ENCODE measurements at places on chromosomes 12 and 14.

DNA sequence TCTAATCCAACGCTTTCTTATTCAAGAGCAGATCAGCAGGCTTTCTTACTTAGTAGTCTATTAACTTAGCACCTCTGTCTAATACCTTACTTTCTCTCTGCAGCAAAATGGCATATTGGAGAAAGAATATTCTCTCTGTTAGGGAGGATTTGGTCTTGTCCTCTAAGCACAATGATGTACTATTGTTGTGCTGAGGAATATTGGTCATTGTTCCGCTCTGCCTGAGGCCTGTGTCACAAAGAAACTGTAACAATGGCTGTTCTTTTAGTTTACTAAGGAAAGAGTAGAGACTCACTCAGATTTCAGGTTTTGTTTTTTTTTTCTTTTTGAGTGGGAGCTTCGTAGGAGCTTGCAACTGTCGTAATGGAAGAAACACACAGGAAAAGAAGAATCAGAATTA lies 1358.8 kb downstream of the LRFN5 start:
- no peak for DNase-seq

DNA sequence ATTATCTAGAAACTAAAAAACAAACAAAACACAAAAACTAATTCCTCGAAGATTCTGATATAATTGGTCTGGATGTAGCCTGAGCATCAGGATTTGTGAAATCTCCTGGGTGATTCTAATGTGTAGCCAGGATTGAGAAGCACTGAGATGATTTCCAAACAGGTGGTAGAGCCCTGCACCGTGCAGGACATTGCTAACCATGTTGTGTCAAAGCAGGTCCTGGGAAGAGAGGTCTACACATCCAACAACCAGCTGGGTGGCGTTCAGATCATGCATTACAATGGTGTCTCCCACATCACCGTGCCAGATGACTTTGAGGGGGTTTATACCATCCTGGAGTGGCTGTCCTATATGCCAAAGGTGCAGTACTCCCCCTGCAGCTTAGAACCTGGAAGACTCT lies 56.3 kb downstream of the FOXN4 start:
- DNase-seq = no peak

- DNase-seq = no peak
Observed at GRCh38 chr14:34052658-34053014, 101.8 kb upstream of the EGLN3 start.

GRCh38 chr14:45361727-45362126 lies 108.7 kb upstream of the MIS18BP1 start:
- DNase-seq = no peak

- DNase-seq = no peak
Observed at GRCh38 chr12:102010265-102010994, 51.4 kb downstream of the WASHC3 start.

GRCh38 chr12:11824736-11825135 lies 175.3 kb downstream of the ETV6 start:
- no peak for DNase-seq

GRCh38 chr14:59920378-59920683 lies 387 bp downstream of the LRRC9 start:
- no peak for DNase-seq

DNA sequence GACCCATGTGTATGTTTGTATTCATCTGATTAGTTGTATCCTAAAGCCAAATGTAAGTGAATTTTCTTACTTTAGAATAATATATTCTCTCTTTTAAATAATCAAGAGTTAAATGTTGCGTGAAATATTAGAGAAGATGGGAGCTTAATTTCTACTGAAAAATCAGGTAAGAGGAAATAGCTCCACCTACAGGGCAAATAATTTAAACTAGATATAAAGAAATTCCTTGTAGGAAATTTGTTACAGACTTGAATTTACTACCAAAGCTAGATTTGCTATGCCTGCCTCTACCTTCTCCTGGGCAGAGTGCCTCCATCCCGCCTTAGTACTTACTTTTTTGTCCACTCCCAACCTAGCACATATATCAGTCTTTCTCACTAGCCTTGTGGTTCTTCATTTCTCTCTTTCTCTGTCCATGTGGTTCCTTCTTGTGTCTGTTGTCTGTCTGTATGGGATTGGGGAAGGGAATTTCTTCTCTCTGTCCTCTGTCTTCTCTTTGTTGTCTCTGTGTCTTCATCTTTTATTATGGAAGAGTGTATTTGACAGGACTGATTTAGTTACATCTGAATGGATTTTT lies 44.7 kb downstream of the PALS1 start:
- DNase-seq = no peak

DNA sequence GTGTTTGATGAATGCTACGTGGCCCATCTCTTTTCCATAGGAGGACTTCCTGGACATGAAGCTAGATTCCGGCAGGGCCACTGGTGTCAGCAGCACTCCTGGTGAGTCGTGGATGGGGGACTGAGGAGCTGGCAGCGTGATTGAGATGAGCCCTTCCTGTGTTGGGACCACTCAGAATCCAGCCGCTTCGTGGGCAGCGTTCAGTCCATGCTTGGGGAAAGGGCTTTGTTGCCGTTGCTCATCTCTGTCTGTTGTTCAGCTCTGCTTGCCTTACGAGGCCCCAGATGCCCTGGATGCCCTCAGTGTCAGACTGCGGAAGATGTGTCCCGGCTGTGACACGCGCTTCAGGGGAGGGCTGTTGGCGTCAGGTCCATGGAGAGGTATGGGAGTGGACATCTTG lies 127.1 kb upstream of the RTL1 start:
- DNase-seq = no peak

DNA sequence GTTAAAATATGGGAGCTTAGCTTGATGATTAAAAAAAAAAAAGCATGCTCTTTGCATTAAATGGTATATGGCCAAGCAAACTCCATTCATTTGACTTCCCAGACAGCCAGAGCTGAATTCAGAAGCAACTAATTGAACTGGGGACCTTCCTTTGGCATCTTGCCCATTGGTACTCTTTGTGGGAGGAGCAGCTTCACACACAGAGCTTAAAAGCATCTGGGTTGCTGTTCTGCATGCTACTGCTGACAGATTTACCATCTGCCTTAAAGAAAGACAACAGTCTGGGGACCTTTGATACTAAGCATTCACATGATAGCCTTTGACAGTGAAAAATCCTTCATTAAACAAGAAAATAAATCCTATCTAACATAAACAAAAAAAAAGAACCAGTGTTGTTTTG lies 977.9 kb downstream of the TMTC2 start:
- no peak for DNase-seq

DNA sequence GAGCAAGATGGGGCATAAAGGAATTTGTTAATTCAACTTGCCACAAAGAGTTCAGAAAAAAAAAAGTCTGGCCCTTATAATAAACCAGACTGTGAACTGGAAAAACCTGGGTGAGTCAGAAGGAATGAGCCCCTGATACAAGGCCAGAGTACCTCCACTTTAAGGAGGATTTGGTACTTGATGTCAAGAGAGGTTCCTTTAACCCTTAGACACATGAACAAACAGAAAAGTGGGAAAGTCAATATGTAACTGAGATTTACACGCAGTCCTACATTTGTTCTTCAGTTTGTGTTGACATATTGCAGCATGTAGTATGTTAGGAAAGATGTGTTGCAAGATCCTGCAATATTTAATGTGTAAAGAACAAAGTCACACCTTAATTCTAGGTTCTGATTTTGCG lies 14.2 kb upstream of the SLC38A4 start:
- no peak for DNase-seq

DNA sequence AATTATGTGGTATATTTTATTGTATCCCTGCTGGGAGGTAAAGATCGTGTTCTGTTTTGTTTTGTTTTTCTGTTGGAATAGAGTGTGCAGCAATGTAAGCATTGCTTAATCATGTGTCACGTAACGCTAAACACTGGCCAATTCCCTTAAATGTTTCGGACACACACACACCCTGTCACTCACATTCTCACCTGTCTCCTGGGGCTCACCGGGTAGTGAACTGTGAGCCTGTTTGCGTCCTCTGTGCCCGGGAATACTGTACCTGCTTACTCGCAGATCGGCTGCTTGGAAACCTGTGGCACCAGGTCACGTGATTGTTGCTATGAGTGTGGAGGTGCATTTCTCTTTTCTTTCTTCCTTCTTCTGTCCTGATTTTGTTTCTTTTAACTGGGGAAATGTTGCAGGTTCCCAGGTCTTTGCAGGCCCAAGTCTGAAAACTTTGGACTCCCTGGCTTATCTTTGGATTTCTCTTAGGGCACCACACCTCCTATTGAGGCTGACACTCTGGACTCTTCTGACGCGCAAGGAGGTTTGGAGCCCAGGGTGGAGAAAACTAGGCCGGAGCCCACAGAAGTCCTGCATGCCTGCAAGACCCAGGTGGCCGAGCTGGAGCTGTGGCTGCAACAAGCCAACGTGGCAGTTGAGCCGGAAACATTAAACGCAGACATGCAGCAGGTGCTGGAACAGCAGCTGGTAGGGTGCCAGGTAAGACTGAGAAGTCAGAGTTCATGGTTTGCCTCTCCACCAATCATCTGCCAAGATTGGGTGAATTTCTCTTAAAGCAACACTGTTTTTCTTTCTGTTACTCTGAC lies 181.1 kb downstream of the ESR2 start:
- no peak for DNase-seq

- DNase-seq = no peak
Observed at GRCh38 chr12:56146492-56147460, 5.6 kb upstream of the MYL6B start.

GRCh38 chr12:11500188-11500860 lies 105.0 kb upstream of the PRB2 start:
- peak; percentile 64 for DNase-seq

DNA sequence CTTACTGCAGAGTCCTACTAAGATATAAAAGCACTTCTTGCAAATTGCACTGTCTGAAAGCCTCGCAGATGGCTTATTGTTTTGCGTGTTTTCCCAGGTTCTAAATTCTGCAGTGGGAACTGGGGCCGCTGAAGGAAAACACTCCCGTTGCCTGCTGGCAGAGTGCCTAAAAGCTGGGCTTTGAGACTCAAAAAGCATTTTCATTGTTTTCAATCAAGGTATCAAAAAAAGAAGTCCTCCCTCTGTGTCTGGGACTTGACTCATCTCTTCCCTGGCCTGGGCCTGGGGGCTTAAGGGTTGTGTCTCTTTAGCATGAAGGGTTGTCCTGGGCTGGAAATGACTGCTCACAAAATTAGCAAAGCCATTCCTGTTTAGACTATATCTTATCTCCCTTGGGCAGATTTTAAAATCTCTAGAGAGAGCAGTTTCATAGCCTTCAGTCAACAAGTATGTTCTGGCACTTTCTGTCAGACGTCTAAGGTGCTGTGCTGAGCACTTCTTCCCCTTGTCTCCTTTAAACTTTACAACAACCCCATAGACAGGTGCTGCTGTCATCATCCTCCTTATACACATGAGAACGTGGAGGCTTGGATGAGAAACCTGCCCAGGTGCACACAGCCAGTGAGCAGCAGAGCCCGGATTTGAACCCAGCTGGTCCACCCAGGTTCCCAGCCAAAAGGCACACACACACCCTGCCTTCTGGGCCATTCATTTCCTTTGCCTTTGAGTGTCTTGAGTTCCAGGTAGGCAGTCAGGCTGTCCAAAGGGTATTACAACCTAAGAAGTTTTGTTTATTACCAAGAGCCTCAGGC lies 31.1 kb downstream of the ELK3 start:
- no peak for DNase-seq

DNA sequence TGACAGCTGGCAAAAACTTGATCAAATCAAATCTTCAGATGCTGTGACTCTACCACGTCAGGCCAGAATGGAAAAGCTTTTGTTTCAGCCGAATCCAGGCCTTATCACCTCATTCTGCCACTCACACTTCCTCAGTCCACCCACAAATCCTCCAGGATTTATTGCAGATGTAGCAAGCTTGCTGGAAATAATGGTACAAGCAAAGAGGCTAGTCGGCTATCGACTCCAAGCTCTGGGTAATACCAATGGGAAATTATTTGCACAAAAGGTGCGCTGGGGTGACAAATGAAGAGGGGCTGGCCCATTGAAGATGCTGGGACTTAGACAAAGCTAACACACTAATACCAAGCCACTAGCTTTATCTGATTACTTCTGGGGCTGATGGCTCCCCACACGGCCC lies 250.5 kb downstream of the ASCL1 start:
- DNase-seq = no peak

GRCh38 chr14:104882325-104882973 lies 17.4 kb downstream of the CEP170B start:
- no peak for DNase-seq

DNA sequence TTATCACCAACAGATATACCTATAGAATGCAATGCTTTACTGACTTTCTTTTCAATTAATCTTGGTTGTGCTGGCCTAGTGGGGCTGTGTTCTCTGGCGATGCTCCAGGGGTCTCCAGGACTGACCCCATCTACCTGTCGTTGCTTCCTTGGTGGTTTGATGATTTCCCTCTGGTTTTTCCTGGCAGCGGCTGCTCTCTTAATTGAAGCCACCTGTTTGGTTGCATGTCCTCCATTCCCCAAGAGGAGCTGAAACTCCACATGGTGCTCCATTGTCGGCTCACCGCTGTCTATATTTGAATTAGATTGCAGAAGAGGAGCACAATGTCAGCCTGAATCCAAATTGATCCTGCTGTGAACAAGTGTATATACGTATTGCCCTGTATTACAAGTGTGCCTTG lies 7.1 kb upstream of the IFNG-AS1 start:
- no peak for DNase-seq

DNA sequence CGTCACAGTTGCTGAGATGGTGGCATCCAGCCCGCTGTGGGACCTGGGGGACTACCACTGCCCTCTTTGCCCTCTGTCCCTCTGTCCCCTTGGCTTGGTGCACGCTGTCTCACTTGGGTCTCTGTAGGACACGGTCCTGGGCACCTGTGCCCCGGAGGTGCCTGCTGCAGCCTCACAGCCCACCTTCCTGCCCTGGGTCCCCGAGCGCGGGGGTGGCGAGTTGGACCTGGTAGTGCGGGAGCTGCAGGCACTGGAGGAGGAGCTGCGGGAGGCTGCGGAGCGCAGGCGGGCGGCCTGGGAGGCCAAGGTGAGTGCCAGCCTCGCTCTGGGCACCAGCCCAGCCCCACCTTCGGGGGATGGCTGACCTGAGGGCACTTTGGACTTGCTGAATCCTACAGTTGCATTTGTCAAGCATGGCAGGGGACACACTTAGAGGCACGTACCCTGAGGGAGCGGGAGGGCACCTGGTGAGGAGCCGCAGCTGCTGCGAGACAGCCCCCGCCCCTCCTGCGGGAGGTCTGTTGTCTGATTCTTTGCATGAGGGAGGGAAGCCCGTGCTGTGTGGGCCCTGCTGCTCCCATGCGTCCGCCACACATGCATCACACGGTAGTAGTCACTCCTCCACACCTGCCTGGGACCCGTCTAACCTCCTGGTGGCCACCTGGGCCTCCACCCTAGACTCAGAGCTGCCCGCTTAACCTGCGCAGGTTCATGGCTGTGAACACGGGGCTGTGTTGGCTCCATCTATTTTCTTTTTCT lies 6.8 kb downstream of the TEDC1 start:
- DNase-seq = no peak

DNA sequence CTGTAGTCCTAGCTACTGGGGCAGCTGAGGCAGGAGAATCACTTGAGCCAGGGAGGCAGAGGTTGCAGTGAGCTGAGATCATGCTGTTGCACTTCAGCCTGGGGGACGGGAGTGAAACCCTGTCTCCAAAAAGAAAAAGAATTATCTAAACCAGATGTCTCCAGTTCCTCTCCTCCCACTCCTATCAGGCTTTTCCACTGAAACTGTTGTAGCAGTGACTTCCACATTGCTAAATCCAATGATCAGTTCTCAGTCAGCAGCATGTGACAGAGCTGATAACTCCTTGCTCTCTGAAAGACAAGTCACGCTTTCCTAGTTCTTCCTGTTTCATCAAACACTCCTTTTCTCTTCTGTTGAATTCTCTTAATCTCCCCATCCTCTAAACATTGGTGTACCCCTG lies 8.6 kb downstream of the SLC38A6 start:
- no peak for DNase-seq

Data from stimulated activated CD8-positive, alpha-beta memory T cell treated with anti-CD3 and anti-CD28 coated beads, Interleukin-12 subunit alpha, Interleukin-12 subunit beta, amount 100 ng/mL, for 1 hour (primary cell).